ENCODE measurements at places on chromosomes 11 and 22.

- H3K36me3 ChIP-seq: no peaks in the 10 kb centered on the region
- H3K27ac ChIP-seq: no peak overlapping the region
Observed at GRCh38 chr11:47052165-47052564, 115.6 kb downstream of the CSTPP1 start.

- H3K4me3 ChIP-seq: no peak overlapping the region
- DNase-seq: no peak
- no peaks in the 10 kb centered on the region for H3K4me1 ChIP-seq
- no peaks in the 10 kb centered on the region for H3K27me3 ChIP-seq
Observed at GRCh38 chr22:27903805-27904473, 15.1 kb downstream of the PITPNB start.

DNA sequence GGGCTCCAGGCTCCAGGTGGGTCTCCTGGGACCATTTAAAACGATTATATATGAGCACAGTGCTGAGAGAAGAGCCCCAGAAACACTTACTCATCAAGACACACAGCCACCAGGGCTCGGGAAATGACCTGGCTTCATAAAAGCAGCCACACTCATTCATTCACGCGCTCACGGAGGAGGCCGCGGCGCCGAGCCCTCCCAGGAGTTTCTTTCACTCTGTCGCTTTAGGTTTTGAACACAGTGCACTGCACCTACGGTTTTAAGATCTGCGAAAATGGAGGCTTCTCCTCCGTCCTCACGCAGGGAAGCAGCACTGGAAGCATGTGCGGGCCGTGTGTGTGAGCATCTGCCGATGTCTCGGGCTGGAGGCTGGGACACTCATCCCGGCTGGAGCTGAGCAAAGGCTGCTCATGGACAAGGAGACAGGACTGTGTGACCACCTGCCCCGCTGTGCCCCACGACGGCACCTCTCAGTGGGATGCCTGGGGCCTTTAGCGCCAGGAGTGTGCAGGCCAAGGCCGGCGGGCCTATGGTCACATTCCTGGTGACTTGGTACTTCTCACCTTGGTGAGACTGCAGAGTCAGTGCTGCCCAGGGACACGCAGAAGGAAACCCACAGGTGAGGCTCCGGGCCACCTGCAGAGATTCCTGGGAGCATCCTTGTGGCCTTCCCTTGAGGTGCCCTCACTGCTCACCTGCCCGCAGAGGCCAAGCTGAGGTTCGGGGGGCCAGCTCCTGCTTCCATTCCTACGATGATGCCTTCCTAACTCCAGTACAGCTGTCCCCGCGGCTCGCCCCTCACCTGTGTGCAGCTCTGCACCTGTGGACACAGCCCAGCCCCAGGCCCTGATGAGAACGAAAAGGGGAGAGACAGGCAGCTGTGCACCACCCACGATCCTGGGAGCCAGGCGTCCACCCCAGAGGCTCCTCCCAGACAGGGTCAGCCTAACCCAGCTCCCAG, 872.0 kb downstream of the BRD1 start:
- H3K4me1 ChIP-seq: no peaks in the 10 kb centered on the region
- DNase-seq: no peak
- H3K4me3 ChIP-seq: no peak overlapping the region
- no peaks in the 10 kb centered on the region for H3K27me3 ChIP-seq
- no peak overlapping the region for H3K27ac ChIP-seq

- H3K27ac ChIP-seq: no peak overlapping the region
- no peak overlapping the region for H3K4me3 ChIP-seq
- no peak for DNase-seq
- H3K36me3 ChIP-seq: no peaks in the 10 kb centered on the region
- no peaks in the 10 kb centered on the region for H3K27me3 ChIP-seq
- H3K4me1 ChIP-seq: peaks cover 6% of the 10 kb centered on the region
Observed at GRCh38 chr11:130008326-130008725, 5.7 kb upstream of the PRDM10 start.

DNA sequence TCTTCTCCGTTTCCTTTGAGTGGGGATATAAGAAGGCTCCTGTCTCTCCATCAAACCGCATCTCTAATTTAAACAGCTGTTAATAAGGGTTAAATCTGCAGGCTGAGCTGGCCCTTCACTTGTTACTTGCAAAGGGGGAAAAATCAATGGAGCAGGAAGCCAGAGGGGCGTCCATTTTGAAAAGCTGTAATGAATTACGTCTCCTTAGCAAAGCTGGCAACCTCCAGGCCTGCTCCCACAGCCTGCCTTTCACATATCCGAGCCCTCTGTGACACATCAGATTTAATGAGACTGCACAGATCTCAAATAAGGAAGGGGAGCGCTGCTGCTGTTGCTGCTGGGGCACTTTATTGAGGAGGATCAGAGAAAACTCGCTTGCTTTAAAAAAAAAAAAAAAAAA, 320.8 kb downstream of the BLID start:
- no peaks in the 10 kb centered on the region for H3K36me3 ChIP-seq
- no peak overlapping the region for H3K4me3 ChIP-seq
- H3K27ac ChIP-seq: no peak overlapping the region
- H3K4me1 ChIP-seq: no peaks in the 10 kb centered on the region
- no peaks in the 10 kb centered on the region for H3K27me3 ChIP-seq
- no peak for DNase-seq

DNA sequence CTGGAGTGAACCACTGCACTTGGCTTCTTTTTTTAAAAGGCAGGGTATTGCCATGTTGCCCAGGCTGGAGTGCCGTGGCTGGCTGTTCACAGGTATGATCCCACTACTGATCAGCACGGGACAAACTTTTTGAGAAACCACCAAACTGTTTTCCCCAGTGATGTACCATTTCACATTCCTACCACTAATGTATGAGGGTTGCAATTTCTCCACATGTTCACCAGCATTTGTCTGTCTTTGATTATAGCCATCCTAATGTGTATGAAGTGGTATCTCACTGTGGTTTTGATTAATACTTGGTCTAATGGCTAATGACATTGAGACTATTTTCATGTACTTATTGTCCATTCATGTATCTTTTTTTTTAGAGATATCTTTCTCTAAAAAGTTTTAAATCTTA, 41.5 kb upstream of the EP300 start:
- no peak overlapping the region for H3K4me3 ChIP-seq
- H3K36me3 ChIP-seq: no peaks in the 10 kb centered on the region
- no peak for DNase-seq
- H3K27me3 ChIP-seq: no peaks in the 10 kb centered on the region
- no peak overlapping the region for H3K27ac ChIP-seq
- H3K4me1 ChIP-seq: peaks cover 23% of the 10 kb centered on the region

GRCh38 chr11:28490773-28491382, 382.7 kb downstream of the METTL15 start:
- H3K27me3 ChIP-seq: no peaks in the 10 kb centered on the region
- no peak overlapping the region for H3K4me3 ChIP-seq
- no peak overlapping the region for H3K27ac ChIP-seq
- no peaks in the 10 kb centered on the region for H3K36me3 ChIP-seq
- DNase-seq: no peak

- peaks cover 3% of the 10 kb centered on the region for H3K4me1 ChIP-seq
- no peak overlapping the region for H3K27ac ChIP-seq
- H3K36me3 ChIP-seq: no peaks in the 10 kb centered on the region
- H3K27me3 ChIP-seq: no peaks in the 10 kb centered on the region
- DNase-seq: peak; percentile 55
- H3K4me3 ChIP-seq: no peak overlapping the region
Observed at GRCh38 chr22:30453731-30454510, 17.9 kb downstream of the SEC14L3 start.
